Iris pigment epithelial cell (primary cell): ENCODE measurements at places on chromosomes 6 and 20.

- DNase-seq: peak; percentile 10
Observed at GRCh38 chr6:215335-216034, 76.8 kb upstream of the DUSP22 start.

DNA sequence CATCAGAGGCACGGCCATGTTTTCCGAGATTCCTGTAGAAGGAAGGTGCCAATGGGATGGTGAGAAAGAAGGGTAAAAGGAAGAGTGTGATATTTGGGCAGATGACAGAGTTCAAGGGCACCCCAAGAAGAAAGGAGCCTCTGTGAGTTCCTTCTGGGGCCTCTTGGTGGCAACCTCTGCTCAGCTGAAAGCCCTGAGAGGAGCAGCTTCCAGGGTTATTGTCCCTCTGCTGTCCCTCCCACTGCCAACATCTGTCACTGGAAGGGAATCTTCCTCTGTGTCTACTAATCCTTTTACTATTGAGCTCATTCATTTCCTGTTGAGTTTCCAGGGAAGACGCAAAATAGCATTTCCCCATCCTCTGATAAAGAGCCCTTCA is 40.0 kb upstream of the KCNK16 start:
- DNase-seq: no peak

DNA sequence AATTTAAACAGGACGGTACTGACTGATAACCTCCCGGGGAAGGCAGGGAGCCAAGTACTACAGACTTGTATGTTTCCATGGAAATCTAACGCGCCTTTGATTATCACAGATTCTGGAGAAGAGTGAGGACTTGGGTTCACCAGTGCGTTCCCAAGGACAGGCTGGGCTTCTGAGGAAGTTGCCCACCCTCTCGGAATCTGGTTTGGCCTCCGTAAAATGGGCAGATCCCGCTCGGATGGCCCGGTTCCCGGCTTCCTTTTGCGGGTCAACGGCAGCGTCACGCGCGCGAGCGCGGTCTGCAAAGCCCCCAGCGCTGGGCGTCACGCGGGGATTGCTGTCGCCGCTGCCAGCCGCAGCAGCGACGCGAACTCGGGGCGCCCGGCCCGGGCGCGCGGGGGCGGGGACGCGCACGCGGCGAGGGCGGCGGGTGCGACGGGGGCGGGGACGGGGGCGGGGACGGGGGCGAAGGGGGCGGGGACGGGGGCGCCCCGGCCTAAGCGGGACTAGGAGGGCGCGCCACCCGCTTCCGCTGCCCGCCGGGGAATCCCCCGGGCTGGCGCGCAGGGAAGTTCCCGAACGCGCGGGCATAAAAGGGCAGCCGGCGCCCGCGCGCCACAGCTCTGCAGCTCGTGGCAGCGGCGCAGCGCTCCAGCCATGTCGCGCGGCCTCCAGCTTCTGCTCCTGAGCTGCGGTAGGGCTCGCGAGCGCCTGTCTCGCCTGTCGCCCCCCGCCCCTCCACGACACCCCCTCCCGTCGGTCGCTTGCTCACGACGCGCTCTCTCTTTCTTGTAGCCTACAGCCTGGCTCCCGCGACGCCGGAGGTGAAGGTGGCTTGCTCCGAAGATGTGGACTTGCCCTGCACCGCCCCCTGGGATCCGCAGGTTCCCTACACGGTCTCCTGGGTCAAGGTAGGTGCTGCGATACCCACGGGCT is at the start of gene CD83:
Gene CD83 (plus strand): TSS at position 615 of the 933 bp plus-strand sequence. CDS start 40 bp downstream, at position 655.
- DNase-seq: peak; percentile 51

GRCh38 chr6:51505434-51505833 is 582.0 kb downstream of the PKHD1 start:
- DNase-seq: no peak

DNA sequence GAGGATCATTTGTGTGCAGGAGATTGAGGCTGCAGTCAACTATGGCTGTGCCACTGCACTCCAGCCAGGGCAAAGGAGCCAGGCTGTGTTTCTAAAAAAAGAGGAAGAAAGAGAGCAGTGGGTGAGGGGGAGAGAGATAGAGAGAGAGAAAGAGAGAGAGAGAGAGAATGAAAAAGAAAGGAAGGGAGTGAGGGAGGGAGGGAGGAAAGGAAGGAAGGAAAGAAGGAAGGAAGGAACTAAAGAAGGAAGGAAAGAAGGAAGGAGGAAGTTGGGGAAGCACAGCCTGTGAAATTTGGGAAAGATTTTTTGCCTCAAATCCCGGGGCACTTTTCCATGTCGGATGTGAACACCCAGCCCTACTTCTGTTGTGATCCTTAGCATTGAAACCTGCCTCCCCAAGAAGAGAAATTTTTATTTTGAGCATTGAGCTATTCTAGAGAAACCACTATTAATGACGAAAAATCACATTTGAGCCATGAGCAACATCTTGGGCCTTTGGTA is 57.8 kb downstream of the FOXA2 start:
- no peak for DNase-seq

DNA sequence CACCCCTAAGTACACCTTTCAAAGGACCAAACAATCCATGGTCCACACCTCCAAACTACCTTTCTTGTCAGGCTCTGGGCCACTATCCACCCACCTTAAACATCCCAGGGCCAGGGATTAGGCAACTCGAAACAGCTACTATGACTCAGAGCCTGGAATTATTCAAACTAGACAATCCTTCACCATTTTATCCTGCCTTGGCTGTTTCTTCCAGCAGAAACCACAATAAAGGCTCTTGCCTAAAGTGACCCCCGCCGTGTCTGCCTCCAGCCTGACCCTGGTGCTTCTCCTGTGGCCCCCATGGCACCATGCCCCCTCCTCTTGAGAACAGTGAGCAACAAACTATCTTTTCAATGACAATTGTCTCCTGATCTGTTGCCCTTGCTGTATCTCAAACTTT is 195.5 kb downstream of the EPM2A start:
- peak; percentile 57 for DNase-seq

DNA sequence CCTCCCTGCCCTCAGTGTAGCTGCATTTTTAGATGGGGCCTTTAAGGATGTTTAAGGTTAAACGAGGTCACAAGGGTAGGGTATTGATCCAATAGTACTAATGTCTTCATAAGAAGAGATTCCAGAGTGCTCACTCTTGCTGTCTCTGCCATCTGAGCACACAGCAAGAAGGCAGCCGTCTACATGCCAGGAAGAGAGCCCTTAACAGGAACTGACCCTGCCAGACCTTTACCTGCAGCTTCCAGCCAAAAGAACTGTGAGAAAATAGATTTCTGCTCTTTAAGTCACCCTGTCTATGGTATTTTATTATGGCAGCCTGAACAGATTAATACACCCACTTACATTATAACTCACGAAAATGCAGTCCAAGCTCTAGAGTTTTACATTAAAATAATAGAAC is 685.3 kb upstream of the MARCKS start:
- DNase-seq: no peak
